ENCODE measurements at places on chromosomes 2 and 18. TPM values are rescaled to one million over a fixed set of nuclear protein-coding genes. Genes with fewer than 3 reads are reported as not detected.
A peak's percentile ranks its signal among the peaks of the same experiment; 100 is the strongest.

GRCh38 chr2:54551123-54551756 is 95.1 kb downstream of the SPTBN1 start:
- H3K27me3 ChIP-seq = no peaks in the 10 kb centered on the region
- no peak overlapping the region for H3K27ac ChIP-seq
- peaks cover 2% of the 10 kb centered on the region for H3K36me3 ChIP-seq
- DNase-seq = no peak
- H3K4me1 ChIP-seq = peaks cover 33% of the 10 kb centered on the region

DNA sequence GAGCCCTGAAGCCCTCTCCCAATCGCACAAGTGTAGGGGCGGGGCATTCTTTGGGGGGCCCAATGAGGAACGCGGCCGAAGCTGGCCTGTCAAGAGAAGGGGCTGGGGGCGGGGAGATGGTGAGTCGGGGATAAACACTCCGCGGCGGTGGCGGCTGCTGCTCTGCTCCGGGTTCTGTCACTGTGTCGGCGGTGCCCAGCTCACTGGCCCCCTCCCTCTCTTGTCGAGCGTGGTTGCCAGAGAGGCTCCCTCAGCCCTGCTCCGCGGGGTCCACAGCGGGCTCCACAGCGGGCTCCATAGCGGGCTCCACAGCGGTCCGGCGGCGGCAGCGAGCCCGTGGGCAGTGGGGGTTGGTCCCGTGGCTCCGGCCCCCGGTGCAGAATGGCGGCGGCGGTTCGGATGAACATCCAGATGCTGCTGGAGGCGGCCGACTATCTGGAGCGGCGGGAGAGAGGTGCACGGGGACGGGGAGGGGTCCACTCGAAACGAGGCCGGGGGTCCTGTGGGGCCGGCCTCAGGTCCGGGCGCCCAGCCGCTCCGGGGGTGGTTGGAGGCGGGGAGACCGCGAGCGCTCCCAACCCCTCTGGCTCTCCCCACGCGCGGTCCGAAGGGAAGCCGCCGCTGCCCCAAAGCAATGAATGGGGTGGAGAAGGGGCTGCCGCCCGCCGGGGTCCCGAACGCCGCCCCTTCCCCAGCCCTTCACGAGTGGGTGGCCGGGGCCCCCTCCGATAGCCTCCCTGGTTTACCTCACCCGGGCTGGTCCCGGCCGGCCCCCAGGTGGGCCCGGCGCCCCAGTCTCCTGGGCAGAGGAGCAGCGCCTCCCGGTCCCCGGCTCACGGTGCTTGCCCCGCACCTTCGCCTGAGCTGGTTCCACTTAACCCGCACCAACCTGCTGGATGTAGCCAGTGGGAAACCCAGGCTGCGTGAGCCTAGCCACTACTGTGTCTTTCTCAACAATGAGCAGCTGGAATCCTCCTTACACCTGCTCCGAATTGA is at the start of gene MXD1:
Gene MXD1, plus strand, starts transcription at position 160 of the 996 bp plus-strand sequence. Its CDS starts 222 bp downstream, at position 382.
- peaks cover 3% of the 10 kb centered on the region for H3K36me3 ChIP-seq
- H3K27ac ChIP-seq = peak within 1 kb of the TSS; percentile 93
- peaks cover 37% of the 10 kb centered on the region for H3K4me1 ChIP-seq
- H3K27me3 ChIP-seq = no peaks in the 10 kb centered on the region
- peak within 1 kb of the TSS; percentile 78 for H3K4me3 ChIP-seq

- H3K27ac ChIP-seq = no peak overlapping the region
- H3K4me3 ChIP-seq = no peak overlapping the region
- peaks cover 10% of the 10 kb centered on the region for H3K4me1 ChIP-seq
- H3K27me3 ChIP-seq = no peaks in the 10 kb centered on the region
- no peak for DNase-seq
Observed at GRCh38 chr2:3972377-3972776, 269.0 kb downstream of the DCDC2C start.

- H3K4me3 ChIP-seq = no peak overlapping the region
- H3K4me1 ChIP-seq = no peaks in the 10 kb centered on the region
- no peak overlapping the region for H3K27ac ChIP-seq
- H3K27me3 ChIP-seq = no peaks in the 10 kb centered on the region
- DNase-seq = no peak
- no peaks in the 10 kb centered on the region for H3K36me3 ChIP-seq
Observed at GRCh38 chr2:210604666-210605065, 48.3 kb downstream of the CPS1 start.

DNA sequence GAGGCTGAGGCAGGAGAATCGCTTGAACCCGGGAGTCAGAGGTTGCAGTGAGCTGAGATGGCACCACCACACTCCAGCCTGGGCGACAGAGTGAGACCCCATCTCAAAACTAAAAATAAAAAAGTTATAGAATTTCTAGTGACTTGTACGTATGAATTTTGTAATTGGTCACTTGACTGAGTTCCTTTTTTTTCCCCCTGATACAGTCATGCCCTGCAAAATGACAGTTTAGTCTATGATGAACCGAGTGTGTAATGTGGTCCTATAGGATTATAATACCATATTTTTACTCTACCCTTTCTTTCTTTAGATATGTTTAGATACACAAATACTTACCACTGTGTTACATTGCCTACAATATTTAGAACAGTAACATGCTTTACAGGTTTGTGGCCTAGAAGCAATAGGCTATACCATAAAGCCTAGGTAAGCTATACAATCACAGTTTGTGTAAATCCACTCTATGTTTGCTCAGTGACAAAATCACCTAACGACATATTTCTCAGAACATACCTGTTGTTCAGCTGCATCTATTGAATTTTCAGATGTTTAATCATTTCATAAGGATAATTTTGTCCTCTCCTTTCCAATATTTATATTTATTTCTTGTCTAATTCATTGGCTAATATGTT is 25.4 kb downstream of the SOCS6 start:
- H3K27ac ChIP-seq = no peak overlapping the region
- H3K4me1 ChIP-seq = peaks cover 15% of the 10 kb centered on the region
- H3K36me3 ChIP-seq = no peaks in the 10 kb centered on the region

- peaks cover 10% of the 10 kb centered on the region for H3K36me3 ChIP-seq
- H3K27ac ChIP-seq = no peak overlapping the region
- H3K4me3 ChIP-seq = no peak overlapping the region
Observed at GRCh38 chr2:191688934-191689695, 11.2 kb downstream of the NABP1 start.

The CCDC68 gene
- total RNA-seq = not detected

DNA sequence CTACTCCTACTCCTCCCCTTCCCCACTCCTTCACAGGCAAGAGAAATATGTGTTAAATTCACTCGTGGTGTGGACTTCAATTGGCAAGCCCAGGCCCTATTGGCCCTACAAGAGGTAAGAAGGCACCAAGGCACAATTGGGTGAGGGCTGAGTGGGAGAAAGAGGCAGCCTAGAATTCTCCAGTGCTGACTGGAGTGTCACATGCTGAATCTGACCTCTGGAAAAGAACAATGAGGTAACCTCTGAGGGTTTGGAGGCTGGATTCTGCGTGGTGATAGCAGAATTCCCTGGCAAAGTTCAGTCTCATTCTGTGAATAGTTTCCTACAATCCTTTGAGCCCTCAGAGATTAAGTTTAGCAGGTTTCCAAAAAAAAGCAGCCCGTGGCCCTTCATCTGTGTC is 6.9 kb downstream of the CENPA start:
- H3K27me3 ChIP-seq = no peaks in the 10 kb centered on the region
- DNase-seq = no peak
- H3K4me1 ChIP-seq = peaks cover 7% of the 10 kb centered on the region
- no peak overlapping the region for H3K4me3 ChIP-seq

- DNase-seq = no peak
- H3K27ac ChIP-seq = no peak overlapping the region
- H3K36me3 ChIP-seq = no peaks in the 10 kb centered on the region
- H3K27me3 ChIP-seq = peaks cover 4% of the 10 kb centered on the region
- H3K4me1 ChIP-seq = peaks cover 9% of the 10 kb centered on the region
Observed at GRCh38 chr2:61769093-61769675, 84.7 kb downstream of the FAM161A start.

The ANKRD62 gene
- total RNA-seq = not detected

GRCh38 chr2:67867735-67868134 is 195.1 kb downstream of the C1D start:
- DNase-seq = no peak
- H3K27me3 ChIP-seq = no peaks in the 10 kb centered on the region
- no peak overlapping the region for H3K4me3 ChIP-seq
- peaks cover 48% of the 10 kb centered on the region for H3K4me1 ChIP-seq
- H3K36me3 ChIP-seq = no peaks in the 10 kb centered on the region

GRCh38 chr2:211084352-211084751 is 528.0 kb downstream of the CPS1 start:
- no peak overlapping the region for H3K4me3 ChIP-seq
- H3K36me3 ChIP-seq = no peaks in the 10 kb centered on the region
- no peak for DNase-seq
- H3K4me1 ChIP-seq = no peaks in the 10 kb centered on the region
- H3K27ac ChIP-seq = no peak overlapping the region
- peaks cover 14% of the 10 kb centered on the region for H3K27me3 ChIP-seq

DNA sequence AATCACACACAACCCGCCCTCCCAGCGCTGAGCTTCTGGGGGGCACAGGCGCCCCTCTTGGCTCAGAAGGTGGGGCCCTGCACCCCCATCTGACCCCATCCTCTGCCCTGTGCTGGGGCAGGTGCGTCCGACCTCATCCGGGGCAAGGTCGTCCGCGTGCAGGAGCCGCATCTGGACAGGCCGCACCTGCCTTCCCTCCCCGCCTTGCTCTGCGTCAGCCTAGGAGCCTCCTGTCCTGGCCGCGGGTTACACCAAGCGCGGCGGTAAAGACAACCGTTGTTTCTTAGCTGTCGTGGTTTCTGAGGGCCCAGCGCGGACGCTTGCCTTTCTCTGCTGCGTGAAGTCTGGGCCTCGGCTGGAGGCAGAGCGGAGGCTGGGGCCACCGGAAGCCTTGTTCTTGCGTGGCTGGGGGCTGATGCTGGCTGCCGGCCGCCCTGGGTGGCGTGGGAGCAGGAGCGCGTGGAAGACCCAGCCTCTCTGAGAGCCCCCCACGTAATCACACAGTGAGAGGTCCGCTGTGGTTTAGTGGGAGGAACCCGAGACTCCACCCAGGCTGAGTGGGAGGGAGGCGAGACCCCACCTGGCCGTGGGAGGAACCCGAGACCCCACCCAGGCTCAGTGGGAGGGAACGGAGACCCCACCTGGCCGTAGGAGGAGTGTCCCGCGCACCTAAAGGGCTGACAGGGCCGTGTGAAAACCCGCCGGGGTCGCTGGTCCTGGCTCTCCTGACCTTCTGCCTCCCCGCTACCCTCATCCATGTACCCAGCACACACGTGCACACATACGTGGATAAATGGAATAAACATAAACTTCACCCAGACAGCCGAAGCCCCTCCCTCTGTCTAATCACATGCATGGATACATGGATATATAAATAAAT is 51.8 kb downstream of the KCNG2 start:
- peak; percentile 90 for DNase-seq
- H3K27ac ChIP-seq = no peak overlapping the region
- no peak overlapping the region for H3K4me3 ChIP-seq
- no peaks in the 10 kb centered on the region for H3K4me1 ChIP-seq

- peaks cover 16% of the 10 kb centered on the region for H3K4me1 ChIP-seq
- peak overlapping the region; percentile 25 for H3K4me3 ChIP-seq
- H3K27ac ChIP-seq = no peak overlapping the region
- peaks cover 55% of the 10 kb centered on the region for H3K27me3 ChIP-seq
Observed at GRCh38 chr2:26849056-26849999, 1.4 kb downstream of the DPYSL5 start.

- no peaks in the 10 kb centered on the region for H3K36me3 ChIP-seq
- H3K4me3 ChIP-seq = no peak overlapping the region
- DNase-seq = no peak
- H3K27me3 ChIP-seq = peaks cover 2% of the 10 kb centered on the region
Observed at GRCh38 chr2:36812196-36812595, 115.7 kb downstream of the VIT start.

- DNase-seq = no peak
- peaks cover 22% of the 10 kb centered on the region for H3K36me3 ChIP-seq
- H3K27me3 ChIP-seq = no peaks in the 10 kb centered on the region
Observed at GRCh38 chr2:108485253-108485652, 36.2 kb downstream of the GCC2 start.

The C2orf15 gene
- not detected for total RNA-seq

- H3K4me3 ChIP-seq = no peak overlapping the region
- peaks cover 10% of the 10 kb centered on the region for H3K36me3 ChIP-seq
Observed at GRCh38 chr18:9787036-9787435, 78.9 kb downstream of the RAB31 start.

- H3K4me3 ChIP-seq = no peak overlapping the region
- peaks cover 11% of the 10 kb centered on the region for H3K4me1 ChIP-seq
- no peak for DNase-seq
- peaks cover 3% of the 10 kb centered on the region for H3K27me3 ChIP-seq
- peaks cover 2% of the 10 kb centered on the region for H3K36me3 ChIP-seq
- no peak overlapping the region for H3K27ac ChIP-seq
Observed at GRCh38 chr2:238504181-238504931, 77.6 kb downstream of the ASB1 start.

DNA sequence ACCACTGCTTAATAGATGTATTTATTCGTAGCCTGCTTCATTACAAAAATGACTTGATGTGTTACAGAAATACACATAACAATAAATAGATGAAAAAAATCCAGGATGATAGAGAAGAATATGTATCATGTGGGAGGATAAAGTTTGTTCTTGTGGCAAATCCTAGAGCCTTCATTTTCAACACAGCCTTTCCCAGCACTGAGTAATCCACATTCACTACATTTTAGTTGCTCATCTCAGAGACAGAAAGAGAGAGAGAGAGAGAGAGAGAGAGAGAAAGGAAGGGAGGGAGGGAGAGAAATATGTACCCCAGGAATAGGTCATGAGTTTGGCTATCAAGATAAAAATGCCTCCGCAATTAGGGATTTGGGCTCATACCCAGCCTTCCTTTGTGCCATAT is 144.3 kb downstream of the RBMS1 start:
- H3K27ac ChIP-seq = peak overlapping the region; percentile 83
- peaks cover 88% of the 10 kb centered on the region for H3K4me1 ChIP-seq
- DNase-seq = no peak
- H3K4me3 ChIP-seq = no peak overlapping the region

- no peaks in the 10 kb centered on the region for H3K27me3 ChIP-seq
- H3K36me3 ChIP-seq = no peaks in the 10 kb centered on the region
- DNase-seq = no peak
- peaks cover 31% of the 10 kb centered on the region for H3K4me1 ChIP-seq
- peak overlapping the region; percentile 81 for H3K27ac ChIP-seq
- H3K4me3 ChIP-seq = no peak overlapping the region
Observed at GRCh38 chr2:174024524-174025270, 59.5 kb upstream of the SP3 start.

GRCh38 chr2:235762832-235763598 is 269.2 kb downstream of the AGAP1 start:
- H3K27ac ChIP-seq = no peak overlapping the region
- H3K27me3 ChIP-seq = no peaks in the 10 kb centered on the region
- H3K4me1 ChIP-seq = peaks cover 9% of the 10 kb centered on the region
- DNase-seq = no peak
- peaks cover 5% of the 10 kb centered on the region for H3K36me3 ChIP-seq

DNA sequence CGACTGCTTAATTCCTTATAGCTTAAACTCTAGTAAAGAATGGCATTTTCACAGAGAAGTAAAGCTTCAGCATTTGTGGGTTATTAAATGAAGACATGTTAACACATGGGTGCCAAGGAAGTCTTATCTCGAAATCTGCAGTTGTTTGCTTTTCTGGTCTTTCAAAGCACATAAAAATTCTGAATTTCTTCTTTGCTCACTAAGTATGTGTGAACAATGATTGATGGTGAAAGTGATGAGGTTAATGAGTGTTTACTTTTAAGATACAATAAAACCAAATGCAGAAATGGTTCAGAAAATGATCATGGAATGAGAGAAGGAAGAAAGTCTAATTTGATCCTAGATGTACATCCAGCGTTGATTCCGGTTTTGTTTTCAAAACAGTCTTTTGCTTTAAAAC is 234.6 kb upstream of the RAB12 start:
- DNase-seq = no peak
- no peaks in the 10 kb centered on the region for H3K27me3 ChIP-seq
- H3K36me3 ChIP-seq = peaks cover 16% of the 10 kb centered on the region
- no peak overlapping the region for H3K27ac ChIP-seq

The HNMT gene
- 2.0 TPM for total RNA-seq

Data from chondrocyte (in vitro differentiated cells).